ENCODE measurements at places on chromosomes 3 and 15. TPM values are rescaled to one million over a fixed set of nuclear protein-coding genes. Genes with fewer than 3 reads are reported as not detected.

Gene SI
- polyA plus RNA-seq: 0.10 TPM

Gene SPATA16
- not detected for polyA plus RNA-seq

DNA sequence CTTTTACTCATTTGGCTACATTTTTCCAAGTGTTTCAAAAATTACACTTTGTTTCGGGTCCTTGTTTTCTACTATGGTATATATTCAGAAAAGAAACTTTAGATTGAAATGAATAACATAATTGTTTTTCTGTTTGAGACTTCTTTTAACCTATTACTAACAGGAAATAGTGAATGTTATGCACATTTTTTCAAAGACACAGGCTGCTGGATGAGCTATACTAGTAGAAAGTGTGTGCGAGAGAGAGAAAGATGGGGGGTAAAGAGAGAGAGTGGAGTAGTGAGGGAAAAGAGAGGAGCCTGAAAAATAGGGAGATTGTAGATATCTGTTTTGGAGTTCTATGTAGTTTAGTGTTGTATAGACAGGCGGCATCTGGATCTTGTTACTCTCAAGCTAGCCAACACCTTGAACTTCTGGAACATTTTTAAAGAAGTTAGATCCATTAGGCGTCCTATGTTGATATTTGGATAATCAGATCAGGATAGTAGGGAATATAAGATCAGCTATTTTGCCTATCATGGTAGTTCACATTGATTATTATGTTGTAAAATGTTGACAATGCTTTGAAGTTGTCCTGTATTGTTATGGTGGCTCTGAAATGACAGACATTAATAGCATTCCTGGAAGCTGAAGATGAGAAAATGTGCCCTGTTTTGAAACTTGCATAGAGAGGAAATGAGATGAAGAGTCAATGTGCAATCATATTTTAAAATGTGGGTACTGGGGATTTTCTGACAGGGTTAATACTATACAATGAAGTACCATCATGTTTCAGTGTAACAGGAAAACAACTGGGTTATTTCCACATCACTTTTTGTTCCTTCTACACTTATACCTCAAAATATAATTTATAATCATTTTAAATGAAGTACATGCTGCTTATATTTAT is 2.6 kb downstream of the RBMS3 start:
- DNase-seq: peak; percentile 65

- DNase-seq: peak; percentile 59
Measured at GRCh38 chr3:190131329-190131728, 10.6 kb upstream of the P3H2 start.

DNA sequence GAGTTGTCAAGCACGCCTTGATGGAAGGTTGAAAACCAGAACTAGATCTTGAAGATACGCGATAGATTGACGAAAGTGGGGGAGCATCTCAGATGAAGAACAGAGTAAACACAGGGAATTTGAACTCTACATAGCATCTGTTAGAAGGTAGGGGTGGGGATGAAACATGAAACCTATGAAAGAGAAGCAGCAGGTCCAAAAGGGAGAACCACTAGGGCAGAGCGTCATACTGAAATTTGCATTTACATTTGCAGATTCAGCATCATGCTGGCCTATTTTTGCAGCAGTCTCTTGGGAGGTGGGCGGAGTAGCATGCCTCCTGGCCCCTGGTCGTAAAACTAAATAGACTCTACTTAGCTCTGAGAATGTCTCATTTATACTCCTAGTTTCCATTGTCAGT is 46.1 kb upstream of the RASGRP1 start:
- peak; percentile 14 for DNase-seq
